ENCODE measurements at places on chromosomes 4 and X.
A peak's percentile ranks its signal among the peaks of the same experiment; 100 is the strongest.

DNA sequence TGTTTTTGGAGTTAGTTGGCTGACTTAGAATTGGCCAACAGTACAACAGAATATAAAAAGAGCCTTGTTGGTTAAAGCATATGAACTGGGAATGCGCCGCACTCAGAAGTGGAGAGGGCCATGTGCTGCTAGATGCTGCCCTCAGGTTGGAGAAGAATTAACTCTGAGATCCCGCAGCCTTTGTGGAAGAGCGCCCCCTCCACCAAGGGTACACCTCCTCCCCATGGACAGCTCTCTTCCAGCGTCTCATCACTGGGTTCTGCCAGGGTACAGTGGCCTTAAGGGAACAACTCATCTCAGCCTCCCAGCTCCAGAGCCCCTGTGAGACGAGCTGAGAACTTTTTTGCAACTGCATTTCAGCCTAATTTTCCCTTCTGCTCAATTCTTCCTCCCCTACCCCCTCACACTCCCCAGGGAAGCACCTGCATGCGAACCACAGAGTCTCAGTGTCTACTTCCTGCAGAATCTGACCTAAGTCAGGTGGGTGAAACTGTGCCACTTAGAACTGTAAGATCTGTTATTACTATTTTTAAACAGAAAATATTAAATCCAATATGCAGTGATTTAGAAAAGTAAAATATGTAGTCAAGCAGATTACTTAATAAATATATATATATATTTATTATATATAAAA is 380.6 kb downstream of the RAB28 start:
- DNase-seq = no peak

DNA sequence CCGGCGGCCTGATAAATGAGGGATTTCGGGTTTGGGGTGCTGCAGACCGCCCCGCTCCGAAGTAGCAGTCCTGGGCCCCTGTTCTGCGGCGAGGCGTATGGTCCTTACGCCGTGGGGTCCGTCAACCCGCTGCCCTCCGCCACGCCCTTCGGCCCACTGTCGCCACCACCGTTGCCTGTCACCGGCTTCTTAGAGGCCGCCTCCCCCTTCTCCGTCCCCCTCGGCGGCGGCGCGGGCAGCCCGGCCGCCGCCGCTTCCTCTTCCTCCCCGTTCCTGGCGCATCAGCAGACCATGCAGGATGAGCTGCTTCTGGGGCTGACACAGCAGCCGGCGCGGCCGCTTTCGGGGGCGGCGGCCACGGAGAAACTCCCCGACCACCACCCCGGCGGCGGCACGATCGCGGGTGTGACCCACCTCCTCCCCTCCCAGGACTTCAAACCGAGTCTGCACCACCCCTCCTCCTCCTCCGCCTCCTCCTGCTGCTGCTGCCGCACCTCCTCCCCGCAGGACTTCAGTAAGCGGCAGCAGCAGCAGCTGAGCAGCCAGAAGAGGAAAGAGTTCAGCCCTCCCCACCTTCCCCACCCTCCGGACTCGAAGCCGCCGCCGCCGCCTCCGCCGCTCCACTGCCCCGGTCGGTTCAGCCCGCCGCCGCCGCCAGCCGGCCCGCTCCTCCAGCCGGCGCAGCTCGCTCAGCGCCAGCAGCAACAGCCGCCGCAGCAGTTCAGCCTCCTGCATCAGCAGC is 549 bp downstream of the CPEB2 start:
- DNase-seq = peak; percentile 63

GRCh38 chrX:67436867-67437266 is 107.0 kb upstream of the AR start:
- DNase-seq = no peak

DNA sequence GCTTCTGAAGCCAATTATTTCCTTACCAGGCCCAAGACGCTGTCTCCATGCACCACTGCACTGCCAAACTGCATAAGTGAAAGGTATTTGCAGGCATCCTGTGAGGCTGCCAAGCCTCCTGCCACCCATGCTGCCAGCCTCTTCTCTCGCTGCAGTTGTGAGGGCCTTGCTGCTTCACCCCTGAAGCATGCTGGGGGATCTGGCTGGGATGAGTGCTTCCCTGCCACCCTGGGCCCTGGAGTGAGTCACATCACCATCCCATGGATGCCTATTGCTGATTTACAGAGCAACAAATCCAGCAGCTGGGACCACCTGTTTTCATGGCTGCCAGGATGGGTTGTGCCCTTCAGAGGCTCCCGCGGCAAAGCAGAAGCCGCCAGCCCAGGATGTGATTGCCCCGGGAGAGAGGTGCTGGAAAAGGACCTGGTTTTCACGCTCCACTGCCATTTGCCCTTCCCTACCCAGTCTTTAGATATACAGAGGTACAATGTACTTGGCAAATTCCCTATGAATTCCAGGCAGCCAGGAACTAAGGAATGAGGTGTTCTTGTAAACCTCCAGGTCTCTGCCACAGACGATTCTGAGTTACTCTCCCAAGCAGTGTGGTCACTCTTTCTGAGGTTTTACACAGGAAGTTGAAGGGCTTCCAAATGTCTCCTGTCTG is 41.5 kb upstream of the PTCHD1 start:
- DNase-seq = no peak

- DNase-seq = no peak
These were observed 18.4 kb downstream of the WDFY3 start for GRCh38 chr4:84948056-84948455.

- DNase-seq = no peak
These were observed 110.9 kb downstream of the FHIP1A start for GRCh38 chr4:151519728-151520415.

DNA sequence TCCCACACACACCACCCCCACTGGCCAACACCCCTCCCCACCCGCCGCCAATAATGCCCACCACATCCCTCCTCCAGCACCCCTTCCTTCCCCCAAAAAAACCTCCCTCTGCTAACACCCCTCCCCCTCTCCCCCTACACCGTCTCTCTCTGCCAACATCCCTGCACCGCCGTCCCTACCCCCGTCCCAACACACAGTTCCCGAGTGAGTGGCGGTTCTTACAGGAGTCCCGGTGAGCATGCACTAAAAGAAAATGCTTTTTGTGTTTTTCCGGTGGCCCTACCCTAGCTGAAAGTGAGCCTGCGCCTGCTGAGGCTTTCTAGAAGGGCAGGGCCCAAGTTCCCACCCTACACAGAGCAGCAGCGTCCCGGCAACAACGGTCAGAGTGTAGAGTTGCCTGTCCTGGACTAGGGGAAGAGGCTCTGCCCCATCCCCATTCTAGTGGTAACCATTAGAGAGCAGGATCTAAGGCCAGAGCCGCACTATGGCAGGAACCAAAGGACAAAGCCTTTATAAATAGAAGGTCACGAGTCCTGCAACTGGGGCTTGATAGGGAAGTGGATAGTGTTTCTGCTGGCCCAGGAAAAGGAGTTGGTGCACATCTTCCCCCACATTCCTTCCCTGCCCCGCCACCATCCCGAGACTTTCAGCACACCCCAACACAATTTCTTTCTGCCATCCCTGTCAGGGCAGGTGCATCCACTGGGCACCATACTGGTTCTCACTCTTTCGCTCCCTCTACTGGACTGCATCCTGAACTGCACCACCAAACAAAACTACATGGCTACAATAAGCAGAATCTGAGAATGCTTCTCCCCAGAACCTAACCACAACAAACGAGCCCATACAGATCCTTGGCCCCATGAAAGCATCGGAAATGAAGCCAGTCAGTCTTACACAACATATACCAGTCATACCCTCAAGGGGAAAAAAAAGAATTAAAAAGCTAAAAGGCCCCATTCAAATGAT is 78.1 kb upstream of the PAGE3 start:
- no peak for DNase-seq

DNA sequence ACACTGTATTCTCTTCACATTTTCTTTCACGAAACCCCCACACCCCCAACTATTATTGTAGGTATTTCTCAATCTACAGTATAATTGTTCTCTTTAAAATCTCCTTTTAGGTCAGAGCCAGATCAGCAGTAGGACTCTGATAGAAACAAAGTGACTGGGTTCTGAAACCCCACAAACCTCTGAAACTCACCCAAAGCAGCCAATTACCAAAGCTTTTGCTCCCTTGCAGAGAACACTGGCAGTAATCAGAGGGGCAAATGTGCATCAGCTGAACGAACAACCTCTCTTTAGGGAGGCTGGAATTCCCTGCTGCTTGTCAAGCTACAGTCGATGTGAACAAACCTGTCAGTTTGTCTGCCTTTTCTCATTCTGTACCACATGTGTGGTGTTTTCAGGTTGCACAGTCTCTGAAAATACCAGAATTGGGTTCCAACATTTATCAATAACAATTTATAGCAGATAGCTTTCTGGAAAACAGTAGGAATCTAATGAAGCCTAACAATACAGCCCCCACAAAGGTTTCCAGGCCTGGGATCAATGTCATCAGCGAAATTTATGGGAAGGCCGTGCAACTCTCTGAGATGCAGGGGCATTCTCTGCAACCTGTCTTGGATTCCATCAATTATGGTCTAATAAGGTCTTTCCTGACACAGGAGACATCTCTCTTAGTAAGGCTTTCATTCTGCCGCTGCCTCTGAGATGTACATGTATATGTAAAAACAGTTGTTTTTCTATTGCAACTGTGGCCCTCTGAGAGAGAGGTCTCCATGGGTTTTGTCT is 395.9 kb downstream of the GPAT3 start:
- DNase-seq = no peak

GRCh38 chr4:8278421-8279287 is 9.1 kb downstream of the HTRA3 start:
- DNase-seq = no peak

DNA sequence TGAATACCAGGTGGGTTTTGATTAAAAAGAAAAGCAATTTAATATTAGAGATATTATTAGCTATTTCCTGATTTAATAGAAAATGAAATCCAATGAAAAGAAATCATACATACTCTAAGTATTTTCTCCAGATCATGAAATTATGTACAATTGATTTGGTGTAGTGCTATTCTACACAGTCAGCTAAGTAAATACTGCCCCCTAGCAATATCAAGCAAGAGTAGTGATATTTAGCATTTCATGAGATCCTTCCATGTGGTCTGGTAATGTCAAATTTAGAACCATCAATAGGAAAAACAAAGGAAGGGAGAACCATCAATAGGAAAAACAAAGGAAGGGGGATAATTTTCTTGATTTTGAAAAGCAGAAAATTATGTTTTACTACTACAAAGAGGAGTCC is 114.6 kb downstream of the TBCK start:
- no peak for DNase-seq

- DNase-seq = no peak
These were observed 76.5 kb upstream of the SMARCAD1 start for GRCh38 chr4:94131212-94131611.

- no peak for DNase-seq
These were observed 4.5 kb downstream of the FAM47E start for GRCh38 chr4:76256032-76256431.

GRCh38 chr4:57971261-57971660 is 861.1 kb upstream of the IGFBP7 start:
- no peak for DNase-seq

DNA sequence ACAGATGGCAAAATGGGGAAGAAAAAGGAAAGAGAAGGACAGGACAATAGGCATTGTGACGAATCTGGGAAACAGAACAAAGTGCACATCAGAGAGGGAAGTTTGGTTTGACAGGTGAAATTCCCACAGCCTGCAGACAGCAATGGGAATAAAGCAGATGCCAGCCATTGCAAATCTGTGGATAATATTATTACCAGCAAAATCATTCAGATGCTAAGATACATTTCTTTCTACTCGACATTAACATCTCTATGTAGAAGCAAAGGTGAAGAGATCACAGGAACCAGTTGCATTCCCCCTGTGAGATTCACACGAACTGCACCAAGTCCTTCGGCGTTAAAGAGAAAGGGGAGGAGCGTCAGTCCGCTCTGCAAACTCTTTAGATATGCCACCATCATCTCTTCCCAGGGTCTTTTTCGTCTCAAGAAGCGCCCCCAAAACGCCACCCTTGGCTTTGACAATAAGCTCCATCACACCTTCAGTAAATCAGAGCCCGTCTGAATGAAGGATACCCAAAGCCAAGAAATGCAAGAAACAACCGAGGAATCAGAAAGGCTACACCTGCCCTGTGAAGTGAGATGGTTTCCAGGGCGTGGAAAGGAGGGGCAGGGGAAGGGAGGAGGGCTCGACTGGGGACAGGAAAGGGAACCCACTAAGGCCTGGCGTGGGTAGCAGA is 1.9 kb downstream of the NEUROG2 start:
- no peak for DNase-seq

GRCh38 chr4:154836513-154836912 is 55.4 kb downstream of the RBM46 start:
- no peak for DNase-seq

GRCh38 chr4:56244681-56245080 is 142.6 kb downstream of the AASDH start:
- no peak for DNase-seq

All from stimulated activated CD8-positive, alpha-beta memory T cell treated with anti-CD3 and anti-CD28 coated beads, Interleukin-7, amount 100 ng/mL, for 1 hour (primary cell).